Fibroblast of lung (primary cell): ENCODE measurements at places on chromosomes 4 and X.

DNA sequence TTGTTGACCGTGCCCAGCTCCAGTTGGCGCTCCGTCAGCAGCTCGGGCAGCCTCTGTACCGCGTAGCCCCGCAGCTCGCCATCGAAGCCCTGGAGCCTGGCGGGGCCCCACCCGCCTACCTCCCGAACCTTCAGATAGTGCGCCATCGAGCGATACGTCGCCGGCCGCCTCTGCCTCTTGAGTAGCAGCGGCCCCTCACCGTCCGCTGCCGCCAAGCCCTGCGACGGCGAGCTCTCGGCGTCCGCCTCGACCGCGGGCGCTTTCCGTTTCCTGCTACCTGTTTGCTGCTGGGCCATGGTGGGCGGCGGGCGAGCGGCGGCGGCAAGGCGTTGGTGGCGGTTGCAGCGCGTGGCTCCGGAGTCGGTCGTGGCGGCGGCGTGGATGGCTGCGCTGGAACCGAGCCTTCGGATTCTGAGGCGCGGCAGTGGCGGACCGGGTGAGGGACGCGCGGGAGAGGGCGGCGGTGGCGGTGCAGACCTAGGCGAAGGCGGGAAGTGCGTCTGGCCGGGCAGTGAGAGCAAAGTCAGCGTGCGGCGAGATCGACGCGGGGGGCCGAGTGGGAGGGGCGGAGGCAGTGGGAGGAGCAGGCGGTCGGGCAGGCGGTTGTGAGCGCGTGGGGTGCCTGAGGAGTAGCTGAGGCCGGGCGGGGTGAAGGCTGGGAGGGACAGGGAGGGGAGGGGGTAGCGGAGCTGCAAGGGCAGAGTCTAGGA, at the start of gene DCAF12L1:
TSS of gene DCAF12L1 (minus strand) at position 502 of the 710 bp plus-strand sequence. CDS start at position 296, 206 bp downstream.
- no peak within 1 kb of the TSS for H3K4me3 ChIP-seq
- no peak within 1 kb of the TSS for H3K27ac ChIP-seq
- H3K4me1 ChIP-seq = no peaks in the 10 kb centered on the region
- no peak for DNase-seq
- H3K36me3 ChIP-seq = no peaks in the 10 kb centered on the region

DNA sequence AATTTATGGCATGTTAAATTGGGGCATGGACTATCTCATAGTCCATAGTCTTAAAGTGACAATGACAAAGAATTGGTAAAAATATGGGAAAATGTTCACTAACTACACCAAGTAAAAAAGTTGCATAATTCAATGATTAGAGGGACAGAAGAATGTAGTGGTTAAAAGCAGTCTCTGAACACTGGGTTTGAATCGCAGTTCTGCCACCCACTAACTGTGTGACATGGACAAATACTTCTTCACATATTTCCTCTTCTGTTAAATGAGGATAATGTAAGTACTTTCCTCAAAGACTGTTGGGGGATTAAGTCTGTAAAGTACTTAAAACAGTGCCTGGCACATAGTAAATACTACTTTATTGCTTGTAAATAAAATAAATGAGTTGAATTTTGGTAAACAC, 15.3 kb downstream of the COQ2 start:
- H3K4me3 ChIP-seq = no peak overlapping the region
- no peak overlapping the region for H3K27ac ChIP-seq
- no peak for DNase-seq
- H3K4me1 ChIP-seq = no peaks in the 10 kb centered on the region

GRCh38 chrX:87874043-87874442, 356.4 kb downstream of the KLHL4 start:
- H3K4me1 ChIP-seq = no peaks in the 10 kb centered on the region
- no peak overlapping the region for H3K27ac ChIP-seq
- no peak for DNase-seq
- H3K27me3 ChIP-seq = no peaks in the 10 kb centered on the region
- no peak overlapping the region for H3K4me3 ChIP-seq

DNA sequence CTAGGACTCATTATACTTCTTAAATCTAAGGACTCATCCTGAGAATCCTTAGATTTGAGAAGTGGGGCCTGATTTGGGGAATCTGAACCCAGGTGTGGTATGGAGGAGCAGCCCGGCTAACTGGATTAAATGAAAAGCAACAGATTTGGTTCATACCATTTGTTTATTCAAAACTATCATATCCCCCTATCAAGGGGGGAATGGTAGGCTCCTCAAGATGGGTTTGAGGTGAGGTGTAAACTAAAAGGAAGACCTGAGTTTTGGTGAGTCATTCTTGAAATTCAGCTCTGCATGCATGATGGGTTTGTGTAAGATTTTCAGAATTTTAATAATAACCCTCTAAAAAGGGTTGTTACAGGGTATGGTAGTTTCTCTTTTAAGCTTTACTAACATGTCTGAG, 53.4 kb downstream of the CASP6 start:
- H3K36me3 ChIP-seq = no peaks in the 10 kb centered on the region
- no peak overlapping the region for H3K27ac ChIP-seq
- H3K4me1 ChIP-seq = no peaks in the 10 kb centered on the region
- H3K4me3 ChIP-seq = no peak overlapping the region

- peak; percentile 55 for DNase-seq
- peaks cover 4% of the 10 kb centered on the region for H3K4me1 ChIP-seq
- no peaks in the 10 kb centered on the region for H3K27me3 ChIP-seq
- H3K27ac ChIP-seq = no peak overlapping the region
- no peaks in the 10 kb centered on the region for H3K36me3 ChIP-seq
Measured at GRCh38 chrX:77426811-77427210, 20.4 kb upstream of the FGF16 start.

DNA sequence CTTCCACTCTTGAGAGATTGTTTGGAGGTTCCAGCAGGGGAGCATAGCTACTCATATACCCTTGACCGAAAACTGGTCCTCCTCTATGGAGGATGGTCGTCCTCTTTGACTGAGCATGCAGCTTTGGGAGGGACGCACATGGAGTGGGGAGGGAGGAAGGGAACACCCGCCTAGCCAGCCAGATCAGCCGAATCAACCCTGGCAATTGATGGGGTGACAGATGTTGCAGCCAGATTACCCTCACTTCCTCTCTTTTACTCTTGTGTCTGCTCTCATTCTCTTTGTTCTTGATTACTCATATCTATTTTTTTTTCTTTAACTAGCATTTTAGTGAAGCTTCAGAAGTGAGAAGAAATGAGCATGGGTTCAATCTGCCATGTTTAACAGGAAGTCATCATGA, 19.6 kb downstream of the MGST2 start:
- no peak overlapping the region for H3K27ac ChIP-seq
- no peaks in the 10 kb centered on the region for H3K36me3 ChIP-seq
- no peak overlapping the region for H3K4me3 ChIP-seq
- no peaks in the 10 kb centered on the region for H3K27me3 ChIP-seq
- H3K4me1 ChIP-seq = peaks cover 2% of the 10 kb centered on the region

- DNase-seq = no peak
- H3K27ac ChIP-seq = no peak overlapping the region
- H3K4me3 ChIP-seq = no peak overlapping the region
- H3K4me1 ChIP-seq = no peaks in the 10 kb centered on the region
- H3K27me3 ChIP-seq = no peaks in the 10 kb centered on the region
Measured at GRCh38 chrX:37812110-37812509, 32.3 kb downstream of the CYBB start.

DNA sequence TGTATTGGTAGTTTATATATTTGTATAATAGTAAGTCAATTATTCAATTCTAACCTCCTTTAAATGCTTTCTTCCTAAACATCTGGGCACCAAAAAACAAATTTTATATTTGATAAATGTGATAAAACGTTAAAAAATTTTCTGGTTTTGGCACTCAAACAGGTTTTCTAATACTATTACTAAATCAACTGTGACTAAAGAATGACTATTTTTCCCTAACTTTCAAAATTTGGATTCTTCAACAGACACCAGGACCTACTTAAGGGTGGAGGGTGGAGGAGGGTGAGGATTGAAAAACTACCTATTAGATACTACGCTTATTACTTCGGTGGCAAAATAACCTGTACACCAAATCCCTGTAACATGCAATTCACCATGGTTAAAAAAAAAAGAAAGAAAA, 555.5 kb downstream of the IL15 start:
- no peak for DNase-seq
- no peak overlapping the region for H3K27ac ChIP-seq
- no peak overlapping the region for H3K4me3 ChIP-seq
- no peaks in the 10 kb centered on the region for H3K4me1 ChIP-seq
- no peaks in the 10 kb centered on the region for H3K27me3 ChIP-seq
